Effector CD8-positive, alpha-beta T cell (primary cell): ENCODE measurements at places on chromosomes 7 and 10.

DNA sequence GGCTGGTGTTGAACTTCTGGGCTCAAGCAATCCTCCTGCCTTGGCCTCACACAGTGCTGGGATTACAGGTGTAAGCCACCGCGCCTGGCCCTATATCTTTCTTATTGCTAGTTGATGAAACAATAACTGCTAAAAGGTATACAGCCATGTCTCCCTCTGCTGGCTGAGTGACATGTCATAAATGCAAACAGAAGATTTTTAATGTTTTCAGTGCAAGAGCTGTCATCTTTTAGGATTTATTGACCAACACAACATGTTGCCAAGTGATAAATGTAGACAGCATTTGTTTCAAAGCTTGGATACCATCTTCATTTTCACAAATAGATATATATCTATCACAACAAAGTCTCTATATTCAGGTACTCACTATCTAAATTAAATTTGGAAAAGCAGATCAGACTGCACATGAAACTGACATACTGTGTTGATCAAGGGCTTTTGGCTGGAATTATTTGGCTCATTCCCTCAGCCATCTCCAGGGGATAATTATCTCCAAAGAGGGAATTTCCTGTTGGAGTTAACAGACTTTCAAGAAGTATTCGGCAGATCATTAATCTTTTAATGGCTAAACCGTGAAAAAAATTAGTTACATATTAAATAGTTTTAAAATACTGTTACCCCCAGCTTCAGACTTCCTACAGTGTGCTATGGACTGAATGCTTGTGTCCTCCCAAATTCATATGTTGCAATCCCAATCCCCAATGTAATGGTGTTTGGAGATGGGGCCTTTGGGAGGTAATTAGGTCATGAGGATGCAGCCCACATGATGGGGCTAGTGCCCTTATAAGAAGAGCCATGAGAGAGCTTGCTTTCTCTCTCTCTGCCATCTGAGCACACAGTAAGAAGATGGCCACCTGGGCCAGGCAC is 41.3 kb upstream of the SRPK2 start:
- DNase-seq = peak; percentile 11

- DNase-seq = no peak
Observed at GRCh38 chr10:52368725-52369124, 54.6 kb downstream of the DKK1 start.

GRCh38 chr7:12458520-12459131 is 55.0 kb upstream of the VWDE start:
- no peak for DNase-seq

DNA sequence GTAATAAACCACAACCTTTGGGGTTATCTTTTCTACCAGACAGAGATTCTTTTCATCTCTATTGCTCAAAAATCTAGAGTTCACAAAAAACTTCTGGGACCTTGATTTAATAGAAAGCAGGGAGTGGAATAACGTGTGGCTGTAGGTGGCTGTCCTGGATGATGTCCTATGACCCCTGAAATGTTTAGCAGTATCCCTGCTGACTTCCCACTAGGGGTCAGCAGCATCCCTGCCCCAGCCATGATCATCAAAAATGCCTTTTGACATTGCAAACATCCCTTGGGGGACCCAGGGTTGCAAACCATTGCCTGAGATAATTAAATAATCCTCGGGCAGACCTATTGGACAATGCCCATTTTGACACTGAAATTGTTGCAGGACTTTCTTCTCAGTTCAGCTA is 177.1 kb downstream of the USP6NL start:
- DNase-seq = no peak

GRCh38 chr7:156472267-156472666 is 168.3 kb upstream of the RNF32 start:
- no peak for DNase-seq

GRCh38 chr7:105256761-105257231 is 131.9 kb downstream of the SRPK2 start:
- no peak for DNase-seq

DNA sequence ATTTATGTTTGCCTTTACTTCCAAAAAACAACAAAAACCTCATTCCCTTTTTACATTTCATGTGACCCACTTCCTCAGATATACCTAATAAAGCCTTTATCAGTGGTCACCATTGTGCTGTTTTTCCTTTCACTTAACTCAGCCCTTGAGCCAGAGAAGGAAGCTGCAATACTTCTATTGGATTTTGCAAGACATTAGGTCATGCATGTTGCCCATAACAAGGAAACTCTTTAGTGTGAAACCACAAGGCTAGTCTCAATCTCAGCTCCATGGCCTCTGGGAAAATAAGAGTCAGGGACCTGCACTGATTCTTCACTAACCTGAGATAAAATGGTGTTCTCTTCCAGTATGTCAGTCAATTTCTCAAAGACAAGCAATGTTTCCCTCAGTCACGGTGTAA is 27.8 kb downstream of the STEAP4 start:
- no peak for DNase-seq

DNA sequence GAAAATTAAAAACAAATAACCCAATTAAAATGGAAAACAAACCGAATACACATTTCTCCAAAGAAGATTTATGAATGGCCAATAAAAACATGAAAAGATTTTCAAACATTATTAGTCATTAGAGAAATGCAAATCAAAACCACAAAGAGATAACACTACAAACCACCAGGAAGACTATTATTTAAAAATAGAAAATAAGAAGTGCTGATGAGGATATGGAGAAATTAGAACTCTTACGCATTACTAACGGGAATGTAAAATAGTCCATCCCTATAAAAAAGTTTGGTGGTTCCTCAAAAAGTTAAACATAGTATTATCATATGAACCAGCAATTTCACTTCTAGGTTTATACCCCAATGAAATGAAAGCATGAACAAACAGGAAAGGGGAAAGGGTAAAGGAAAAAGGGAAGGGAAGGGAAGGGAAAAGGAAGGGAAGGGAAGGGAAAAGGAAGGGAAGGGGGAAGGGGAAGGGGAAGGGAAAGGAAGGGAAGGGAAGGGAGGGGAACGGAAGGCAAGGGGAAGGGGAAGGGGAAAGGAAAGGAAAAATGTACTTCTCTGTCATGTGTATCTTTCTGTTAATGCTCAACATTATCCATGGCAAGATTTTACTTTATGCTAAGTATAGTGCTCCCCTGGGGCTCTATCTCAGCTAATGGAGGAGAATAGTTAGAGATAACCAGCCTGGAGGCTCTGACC is 125.3 kb upstream of the RSU1 start:
- no peak for DNase-seq

DNA sequence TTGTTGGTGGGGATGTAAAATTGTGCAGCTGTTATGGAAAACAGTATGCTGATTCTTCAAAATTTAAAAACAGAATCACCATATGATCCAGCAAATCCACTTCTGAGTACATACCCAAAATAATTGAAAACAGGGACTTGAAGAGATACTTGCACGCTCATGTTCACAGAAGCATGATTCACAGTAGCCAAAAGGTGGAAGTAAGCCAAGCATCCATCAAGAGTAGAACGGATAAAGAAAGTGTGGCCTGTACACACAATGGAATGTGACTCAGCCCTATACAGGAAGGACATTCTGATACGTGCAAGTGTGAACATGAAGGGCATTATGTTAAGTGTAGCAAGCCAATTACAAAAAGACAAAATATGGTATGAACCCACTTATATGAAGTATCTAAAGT is 696.7 kb upstream of the CELF2 start:
- no peak for DNase-seq

DNA sequence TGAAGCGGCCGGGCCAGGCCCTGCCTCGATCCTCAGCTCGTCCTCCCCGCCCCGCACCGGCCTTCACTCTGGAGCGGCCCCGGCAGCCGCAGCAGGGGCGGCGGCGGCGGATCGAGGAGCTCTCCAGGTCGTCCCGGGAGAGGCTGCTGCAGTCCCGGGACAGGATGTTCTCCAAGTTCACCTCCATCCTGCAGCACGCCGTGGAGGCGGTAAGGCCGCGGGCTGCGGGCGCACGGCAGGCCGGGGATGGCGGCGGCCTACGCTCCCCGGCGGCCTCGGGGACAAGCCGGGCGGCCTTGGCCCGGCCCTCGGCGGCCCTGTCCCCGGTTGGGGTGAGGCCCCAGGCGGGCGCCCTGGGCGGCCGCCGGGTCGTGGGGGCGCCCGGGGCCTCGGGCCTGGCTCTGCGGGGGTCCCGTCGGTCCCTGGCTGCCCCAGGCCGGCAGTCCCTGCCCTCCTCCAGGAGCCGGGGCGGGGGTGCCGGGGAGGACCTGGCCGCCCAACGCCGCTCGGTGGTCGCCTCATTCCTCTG is 399 bp downstream of the FHIP2A start:
- peak; percentile 38 for DNase-seq

- no peak for DNase-seq
Observed at GRCh38 chr10:126408953-126409641, 20.8 kb upstream of the ADAM12 start.

- DNase-seq = no peak
Observed at GRCh38 chr10:124648131-124648475, 96.1 kb downstream of the FAM53B start.
